ENCODE measurements at places on chromosomes 7 and 10.

DNA sequence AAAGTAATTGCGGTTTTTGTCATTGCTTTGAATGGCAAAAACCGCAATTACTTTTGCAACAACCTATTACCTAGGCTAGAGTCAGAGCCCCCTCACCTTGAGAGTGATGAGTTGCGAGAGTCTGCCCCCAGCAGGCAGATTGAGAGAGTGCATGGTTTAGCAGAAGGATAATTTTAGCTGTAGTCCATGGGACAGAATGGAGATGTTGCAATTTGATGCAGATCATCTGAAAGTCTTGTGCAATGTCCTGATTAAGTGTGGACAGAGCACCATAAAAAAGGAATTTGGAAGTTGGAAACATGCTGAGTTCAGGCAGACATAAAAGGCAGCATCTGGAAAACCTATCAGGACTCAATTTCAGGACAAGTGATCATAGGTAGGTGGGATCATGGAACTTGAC is 48.7 kb downstream of the GPR141 start:
- DNase-seq, result peak; percentile 14

DNA sequence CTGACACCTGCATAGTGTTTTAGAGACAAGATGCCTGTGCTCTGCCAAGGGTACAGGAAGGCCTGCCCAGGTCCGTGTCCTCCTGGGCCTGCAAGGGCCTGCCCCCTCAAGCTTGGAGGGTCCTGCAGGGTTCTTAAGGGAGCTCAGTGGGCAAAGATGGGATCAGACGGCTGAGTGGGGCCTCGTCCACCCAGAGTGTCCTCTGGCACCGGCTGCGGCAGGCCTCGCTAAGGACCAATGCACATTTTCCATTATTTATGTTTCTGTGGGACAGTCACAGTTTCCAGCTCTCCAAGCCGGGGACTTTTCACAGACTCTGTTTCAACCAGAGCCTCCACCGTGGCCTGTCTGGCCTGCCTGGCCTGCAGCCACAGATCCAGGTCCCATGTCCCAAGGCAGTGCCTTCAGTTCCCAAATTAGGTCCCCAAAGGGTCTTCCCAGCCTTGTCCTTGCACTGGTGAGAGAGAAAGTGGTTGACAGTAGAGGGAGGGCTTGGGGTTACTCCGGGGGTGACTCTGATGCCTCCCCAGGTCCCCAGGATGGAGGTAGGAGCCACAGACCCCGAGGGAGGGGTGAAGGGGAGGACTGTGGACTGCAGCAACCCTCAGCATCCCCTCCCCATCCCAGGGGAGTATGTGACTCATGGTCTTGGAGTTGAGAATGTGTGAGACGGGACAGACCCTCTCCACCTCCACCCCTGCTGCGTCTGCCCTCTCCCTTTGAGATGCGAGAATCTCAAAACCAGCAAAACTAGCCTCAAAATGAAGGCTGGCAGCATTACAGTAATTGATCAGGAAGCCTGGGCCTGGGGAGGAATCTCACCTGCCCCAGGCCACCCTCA is 14.8 kb downstream of the MYL10 start:
- no peak for DNase-seq

GRCh38 chr7:99789441-99790070 is 5.6 kb upstream of the CYP3A4 start:
- no peak for DNase-seq

DNA sequence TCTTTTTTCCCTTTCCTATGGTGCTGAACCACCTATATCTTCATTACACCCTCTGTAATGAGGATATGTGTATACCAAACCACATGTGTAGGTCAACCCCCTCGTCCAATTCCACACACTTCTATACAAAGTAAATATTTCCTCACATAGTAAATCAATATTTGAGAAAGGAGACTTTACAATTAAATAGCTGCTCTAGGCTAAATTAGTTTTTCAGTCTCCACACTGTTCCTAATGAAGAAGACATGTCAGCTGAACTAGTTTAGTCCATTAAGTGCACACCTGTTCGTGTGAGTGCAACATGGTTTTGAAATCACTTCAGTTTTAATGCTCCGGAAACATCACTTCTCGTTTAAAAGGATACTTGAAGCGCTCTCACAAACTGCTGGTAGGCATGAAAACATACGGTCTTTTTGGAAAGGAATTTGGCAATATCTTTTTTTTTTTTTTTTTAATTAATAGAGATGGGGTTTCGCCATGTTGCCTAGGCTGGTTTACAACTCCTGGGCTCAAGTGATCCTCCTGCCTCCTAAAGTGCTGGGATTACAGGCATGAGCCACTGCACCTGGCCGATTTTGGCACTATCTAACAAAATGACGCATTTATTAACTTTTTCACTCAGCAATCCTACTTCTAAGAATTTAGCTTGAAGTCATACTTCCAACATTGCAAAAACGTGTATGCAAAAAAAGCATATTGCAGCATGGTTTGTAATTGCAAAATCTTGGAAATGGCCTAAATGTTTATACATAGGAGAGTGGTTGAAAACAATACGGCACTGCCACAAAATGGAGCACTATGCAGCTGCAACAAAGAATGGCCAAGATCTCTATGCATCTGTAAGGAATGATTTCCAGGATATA is 2.1 kb upstream of the XRCC2 start:
- no peak for DNase-seq

DNA sequence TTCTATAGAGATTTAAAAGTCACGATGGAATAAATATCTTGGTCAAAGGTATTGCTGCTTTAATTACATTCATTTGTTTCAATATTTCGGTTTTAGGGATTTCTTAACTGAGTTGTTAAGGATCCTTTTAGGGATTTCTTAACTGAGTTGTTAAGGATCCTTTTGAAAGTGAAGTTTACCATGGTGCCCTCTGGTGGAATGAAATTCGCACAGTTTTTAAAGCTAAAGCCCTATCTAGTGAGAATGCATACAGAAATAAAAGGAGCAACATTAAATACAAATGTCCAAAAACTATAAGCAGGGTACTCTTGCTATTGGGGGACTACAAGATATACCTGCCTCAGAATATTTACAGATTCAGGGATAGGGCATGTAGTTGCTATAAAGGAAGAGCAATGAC is 193.7 kb downstream of the RNLS start:
- peak; percentile 45 for DNase-seq

DNA sequence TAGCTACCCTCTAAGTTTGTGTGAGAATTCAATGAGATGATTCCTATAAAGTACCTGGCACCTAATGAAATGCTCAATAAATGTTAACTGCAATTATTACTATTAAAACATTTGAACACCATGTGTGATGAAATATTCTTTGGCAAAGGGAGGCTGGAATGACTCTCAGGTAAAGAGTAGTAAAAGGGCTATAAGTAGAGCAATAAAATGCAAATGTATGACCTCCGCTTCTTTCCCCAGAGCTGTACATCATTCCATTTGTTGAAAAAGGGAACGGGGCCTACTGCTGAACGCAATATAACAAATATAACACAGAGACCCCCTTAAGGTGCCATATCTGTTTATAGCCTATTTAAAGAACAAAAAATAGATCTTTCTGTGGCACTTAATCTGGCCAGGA is 27.8 kb downstream of the CELF2 start:
- DNase-seq, result no peak

DNA sequence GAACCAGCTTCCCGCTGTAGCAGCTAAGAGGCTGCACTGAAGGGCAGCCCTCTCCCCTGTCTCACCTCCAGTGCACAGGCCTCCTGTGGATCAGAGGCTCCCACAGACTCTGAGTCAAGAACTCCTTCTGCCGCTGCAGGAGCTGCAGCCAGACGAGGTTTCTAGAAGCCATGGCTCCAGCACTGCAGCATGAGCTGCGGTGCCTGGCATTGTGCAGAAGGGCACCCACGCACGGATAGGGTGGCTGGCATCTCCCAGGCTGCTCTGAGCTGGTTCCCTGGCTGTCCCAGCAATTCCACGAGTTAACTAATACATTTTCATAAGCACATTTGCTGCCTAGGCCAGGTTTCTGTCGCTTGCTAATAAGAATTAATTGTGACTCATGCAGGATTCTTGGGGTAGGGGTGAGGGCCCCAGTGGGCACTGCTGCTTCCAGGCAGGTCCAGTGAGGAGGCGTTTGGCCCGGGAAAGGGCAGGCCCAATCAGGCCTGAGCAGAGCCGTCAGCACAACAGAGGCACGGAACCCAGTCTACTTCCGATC is 594.2 kb downstream of the DNAJB6 start:
- DNase-seq, result no peak
